ENCODE measurements at places on chromosomes 11 and 22.
A peak's percentile ranks its signal among the peaks of the same experiment; 100 is the strongest.

DNA sequence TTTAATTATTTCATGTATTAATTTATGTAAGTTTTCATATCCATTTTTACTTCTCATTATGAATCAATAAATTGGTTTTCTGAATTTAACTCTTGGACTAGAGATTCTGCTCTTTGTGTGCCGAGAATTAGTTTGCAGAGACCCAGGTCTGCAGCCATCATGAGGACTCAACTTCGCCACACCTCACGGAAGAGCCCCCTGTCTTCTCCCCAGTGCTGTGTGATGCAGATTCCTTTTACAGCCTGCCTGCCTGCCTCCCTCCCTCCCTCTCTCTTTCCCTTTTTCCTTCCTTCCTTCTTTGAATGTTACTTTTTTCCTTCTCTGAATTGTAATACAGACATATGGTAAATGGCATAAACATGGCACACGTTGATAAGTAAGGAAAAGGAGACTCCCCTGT lies 947.7 kb downstream of the TBC1D22A start:
- DNase-seq, result no peak

DNA sequence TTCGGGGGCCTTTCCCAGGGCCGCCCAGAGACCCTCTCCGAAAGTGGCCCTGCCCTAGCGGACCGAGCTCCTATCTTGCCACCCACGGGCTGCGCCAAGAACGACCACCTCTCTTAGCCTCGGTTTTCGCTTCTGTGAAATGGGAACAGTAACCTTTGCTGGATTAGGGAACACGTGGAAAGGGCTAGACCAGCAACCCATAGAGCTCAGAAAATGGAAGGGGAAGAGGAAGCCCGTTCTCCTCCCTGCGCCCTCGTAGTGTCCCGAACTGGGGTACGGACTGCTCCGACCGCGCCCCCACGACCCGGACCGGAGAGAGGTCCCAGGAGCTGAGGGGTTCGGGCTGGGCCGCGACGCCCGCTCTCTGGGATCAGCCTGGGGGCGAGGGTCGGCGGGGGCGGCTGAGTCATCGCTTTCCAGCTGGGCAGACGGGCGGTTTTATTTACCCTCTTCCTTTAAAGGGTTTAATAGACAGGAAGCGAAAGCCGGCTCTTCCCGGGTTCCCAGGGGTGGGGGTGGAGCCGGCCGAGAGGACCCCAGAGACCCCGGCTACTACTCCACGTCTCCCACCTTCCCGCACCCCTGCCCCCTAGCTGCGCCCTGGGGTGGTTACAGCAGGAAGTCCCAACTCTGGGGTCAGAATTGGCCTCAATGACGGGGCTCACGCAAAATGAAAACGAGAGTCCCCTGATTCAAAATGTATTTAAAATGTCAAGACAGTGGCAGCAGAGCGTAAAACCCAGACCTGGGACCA lies 907 bp upstream of the PHLDA2 start:
- peak; percentile 24 for DNase-seq

DNA sequence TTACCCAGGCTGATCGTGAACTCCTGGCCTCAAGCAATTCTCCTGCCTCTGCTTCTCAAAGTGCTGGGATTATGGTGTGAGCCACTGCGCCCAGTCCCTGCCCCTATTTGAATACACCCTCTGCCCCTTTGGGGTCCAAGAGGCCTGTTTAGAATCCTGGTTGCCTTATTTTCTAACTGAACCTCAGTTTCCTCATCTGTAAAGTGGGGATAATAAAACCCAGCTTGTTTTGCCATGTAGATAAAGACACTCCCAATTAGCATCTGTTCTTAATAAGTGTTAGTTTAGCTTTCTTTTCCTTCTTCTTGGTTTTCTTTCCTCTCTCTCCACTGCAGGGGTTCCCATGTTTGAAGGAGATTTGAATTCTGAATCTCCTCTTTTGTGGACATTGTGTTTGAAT lies 4.8 kb downstream of the MIAT start:
- no peak for DNase-seq

DNA sequence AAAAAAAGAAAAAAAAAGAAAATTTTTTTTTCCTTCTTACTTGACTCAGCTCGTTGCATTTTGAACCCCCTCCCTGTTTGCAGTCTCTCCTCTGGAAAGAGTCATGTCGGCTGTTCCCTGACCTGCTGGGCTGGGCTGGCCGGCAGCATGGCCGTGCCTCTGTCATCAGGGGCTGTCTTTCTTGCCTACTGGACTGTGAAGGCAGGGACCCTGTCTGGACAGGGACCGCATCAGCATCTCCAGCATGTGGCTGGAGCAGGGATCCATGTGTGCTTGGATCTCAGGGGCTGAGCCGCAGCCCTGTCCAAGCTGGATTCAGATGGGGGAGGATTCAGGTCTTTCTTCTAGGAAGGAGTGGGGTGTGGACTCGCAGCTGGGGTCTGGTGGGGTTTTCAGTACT lies 15.5 kb downstream of the FBLN1 start:
- no peak for DNase-seq

- peak; percentile 26 for DNase-seq
Measured at GRCh38 chr11:95547976-95548375, 241.6 kb downstream of the FAM76B start.

- DNase-seq, result no peak
Measured at GRCh38 chr11:1906611-1907423, 12.7 kb upstream of the TNNT3 start.

DNA sequence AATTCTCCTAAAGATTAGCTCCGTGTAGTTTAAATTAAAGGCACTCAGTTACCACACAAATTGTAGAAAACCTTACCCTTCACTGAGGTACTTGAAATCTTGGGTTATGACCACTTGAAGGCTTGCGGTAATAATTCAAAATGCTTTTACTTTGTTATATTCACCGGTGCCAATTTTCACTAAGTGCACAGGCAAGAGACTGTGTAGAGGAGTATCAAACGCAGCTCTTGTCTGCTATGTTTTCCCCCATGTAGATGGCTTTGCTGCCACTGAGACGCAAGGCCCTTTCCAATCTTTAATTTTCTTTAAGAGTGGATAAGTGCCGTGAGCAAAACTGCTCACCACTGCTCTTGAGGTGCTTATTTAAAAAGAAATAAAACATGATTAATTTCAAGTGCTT lies 155.8 kb downstream of the CADM1 start:
- DNase-seq, result no peak

DNA sequence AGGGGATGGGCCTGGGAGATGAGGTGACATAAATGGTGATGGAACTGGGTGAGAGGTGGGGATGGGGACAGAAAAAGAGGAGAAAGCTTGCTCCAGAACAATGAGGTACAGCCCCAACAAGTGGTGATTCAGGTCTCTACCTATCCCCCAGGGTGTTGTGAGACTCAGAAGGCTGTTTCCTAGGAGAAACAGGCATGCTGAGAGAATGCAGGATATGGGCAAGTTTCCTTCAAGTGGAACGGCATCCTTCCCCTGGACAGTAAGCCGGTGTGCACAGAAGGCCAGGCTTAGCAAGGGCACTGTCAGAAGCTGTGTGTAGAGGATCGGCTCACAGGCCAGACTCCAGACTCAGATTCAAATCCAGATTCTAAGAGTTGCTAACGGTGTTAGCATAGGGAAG lies 34.1 kb upstream of the CRTAM start:
- no peak for DNase-seq

DNA sequence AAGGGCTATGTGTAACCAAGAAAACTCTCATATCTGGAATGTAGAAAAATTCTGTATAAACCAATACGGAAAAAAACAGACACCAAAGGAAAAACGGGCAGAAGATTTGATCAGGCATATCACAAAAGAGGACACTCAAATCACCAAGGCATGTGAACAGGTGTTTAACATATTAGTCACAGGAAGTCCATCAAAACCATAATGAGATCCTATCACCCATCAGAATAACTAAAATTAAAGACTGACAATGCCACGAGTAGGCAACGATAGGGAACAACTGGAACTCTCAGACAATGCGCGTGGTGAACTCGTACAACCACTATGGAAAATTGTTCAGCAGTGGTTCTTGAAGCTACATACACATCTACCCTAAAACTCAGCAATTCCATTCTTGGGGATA lies 94.5 kb downstream of the MICAL3 start:
- no peak for DNase-seq

DNA sequence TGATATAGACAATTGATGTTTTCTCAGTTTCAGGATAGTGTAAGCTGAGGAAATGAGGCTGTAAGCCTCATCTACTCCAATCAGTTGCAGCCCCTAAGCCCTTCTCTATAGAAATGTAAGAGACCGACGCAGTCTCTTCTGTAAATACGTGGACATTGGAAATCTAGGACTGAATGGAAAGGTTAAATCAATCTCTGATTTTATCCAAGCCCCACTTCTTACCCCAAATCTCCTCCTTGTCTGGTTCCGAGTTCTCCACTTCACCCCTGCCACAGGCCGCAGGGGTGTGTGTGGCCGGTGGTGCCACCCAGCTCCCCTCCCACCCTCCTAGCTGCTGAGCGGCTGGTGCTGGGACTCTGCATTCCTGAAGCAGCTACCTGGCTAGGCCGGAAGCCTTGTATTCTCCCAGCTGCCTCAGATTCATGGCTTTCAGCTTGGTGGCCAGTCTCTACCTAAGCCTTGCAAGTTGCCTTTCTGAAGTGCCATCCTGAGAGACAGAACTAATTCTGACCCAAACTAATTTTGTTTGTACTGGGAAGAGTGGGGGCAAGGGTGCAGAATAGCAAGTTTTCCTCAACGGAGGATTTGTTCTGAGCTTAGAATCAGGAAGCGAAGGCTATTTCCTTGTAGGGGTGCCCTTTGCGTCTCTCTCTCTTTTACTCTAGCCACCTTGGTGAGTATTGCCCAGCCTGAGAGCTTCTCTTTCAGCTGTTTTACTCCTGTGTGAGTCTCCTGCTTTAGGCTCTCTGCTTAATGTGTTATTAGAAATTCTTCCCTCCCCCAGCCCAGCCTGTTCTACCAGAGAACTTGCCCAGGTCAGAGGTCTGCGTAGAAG lies 749 bp downstream of the VWA5A start:
- peak; percentile 42 for DNase-seq

DNA sequence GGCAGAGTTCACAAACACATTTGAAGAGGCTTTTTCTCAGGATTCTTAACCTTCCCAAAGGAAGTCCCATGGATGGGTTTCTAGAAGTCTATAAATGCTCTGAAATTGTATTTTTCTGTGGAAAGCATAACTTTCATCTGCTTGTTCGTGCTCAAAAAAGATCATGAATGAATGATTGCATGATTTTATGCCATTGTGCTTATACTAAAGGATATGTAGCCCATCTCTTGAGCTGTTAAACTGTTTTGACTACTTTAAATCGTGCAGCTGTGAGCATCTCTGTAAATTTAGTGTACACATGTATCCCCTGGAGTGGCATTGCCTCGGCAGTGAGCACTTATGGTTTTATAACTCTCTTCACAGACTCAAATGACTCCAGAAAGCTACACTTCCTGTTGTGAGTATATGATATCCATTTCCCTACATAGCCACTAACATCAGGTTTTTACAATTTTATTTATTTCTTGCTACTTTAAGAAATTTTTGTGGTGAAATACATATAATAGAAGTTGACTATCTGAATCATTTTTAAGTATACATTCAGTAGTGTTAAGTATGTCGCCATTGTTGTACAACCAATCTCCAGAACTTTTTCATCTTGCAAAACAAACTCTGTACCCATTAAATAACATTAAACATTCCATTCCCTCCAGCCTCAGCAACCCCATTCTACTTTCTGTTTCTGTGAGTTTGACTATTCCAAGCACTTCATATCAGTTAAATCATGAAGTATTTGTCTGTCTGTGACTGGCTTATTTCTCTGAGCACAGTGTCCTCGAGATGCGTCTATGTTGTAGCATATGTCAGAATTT lies 8.0 kb downstream of the NEAT1 start:
- DNase-seq, result no peak

DNA sequence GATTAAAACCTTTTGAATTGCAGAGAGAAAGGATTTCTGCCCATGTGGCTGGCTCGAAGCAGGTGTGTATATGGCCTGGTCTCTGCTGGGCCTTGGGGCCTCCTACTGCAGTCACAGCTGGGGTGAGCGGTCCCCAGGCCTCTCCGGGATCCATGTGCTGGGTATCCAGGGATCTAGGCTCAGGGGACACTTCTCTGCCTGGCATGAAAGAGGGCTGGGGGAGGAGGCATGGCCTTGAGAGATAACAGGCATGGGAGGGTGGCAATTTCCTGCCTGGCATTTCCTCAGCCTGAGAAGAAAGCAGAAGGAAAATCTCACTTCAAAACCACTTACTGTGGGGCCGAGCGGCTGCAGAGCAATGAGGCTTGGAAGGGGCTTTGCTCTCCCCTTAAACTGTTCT lies 20.3 kb upstream of the PARVG start:
- no peak for DNase-seq

DNA sequence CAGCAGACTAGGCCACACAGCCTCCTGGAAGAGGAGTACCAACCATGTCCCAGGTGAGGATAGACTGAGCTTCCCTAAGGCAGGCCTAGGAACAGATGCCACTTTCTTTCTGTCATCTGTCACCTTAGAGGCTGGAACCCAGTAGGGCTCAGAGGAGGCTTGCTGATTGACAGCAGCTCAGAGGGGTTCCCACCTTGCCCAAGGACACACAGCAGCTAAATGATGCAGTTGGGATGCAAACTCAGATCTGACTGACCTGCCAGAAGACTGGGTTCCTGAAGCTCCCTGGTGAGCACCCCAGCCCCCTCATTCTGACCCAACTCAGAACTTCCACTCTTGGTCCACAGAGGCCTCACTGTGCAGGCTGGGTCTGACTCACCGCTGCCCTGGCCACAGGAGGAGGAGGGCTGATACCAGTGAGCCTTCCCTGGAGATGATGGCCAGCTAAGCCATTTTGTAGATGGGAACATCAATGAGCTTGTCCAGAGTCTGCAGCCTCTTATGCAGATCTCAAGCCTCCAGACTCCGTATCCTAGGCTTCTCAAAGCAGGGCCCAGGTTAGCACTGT lies 14.0 kb downstream of the CAPN5 start:
- DNase-seq, result no peak

GRCh38 chr11:94519478-94520084 lies 7.3 kb downstream of the C11orf97 start:
- DNase-seq, result no peak

GRCh38 chr11:10592331-10592730 lies 23.9 kb upstream of the LYVE1 start:
- no peak for DNase-seq

Data from thyroid gland (tissue), 4 donors.